Left renal cortex interstitium (tissue), 4 donors: ENCODE measurements at places on chromosomes 11 and 22. TPM values are rescaled to one million over a fixed set of nuclear protein-coding genes. Genes with fewer than 3 reads are reported as not detected.

GRCh38 chr11:66934950-66935779 is 23.0 kb downstream of the PC start:
- no peak for DNase-seq

GRCh38 chr11:110297076-110297725 is 787 bp upstream of the RDX start:
- DNase-seq = no peak

The UCP3 gene
- 1.7 TPM for polyA plus RNA-seq

GRCh38 chr11:101511065-101511464 is 72.7 kb downstream of the TRPC6 start:
- DNase-seq = no peak

DNA sequence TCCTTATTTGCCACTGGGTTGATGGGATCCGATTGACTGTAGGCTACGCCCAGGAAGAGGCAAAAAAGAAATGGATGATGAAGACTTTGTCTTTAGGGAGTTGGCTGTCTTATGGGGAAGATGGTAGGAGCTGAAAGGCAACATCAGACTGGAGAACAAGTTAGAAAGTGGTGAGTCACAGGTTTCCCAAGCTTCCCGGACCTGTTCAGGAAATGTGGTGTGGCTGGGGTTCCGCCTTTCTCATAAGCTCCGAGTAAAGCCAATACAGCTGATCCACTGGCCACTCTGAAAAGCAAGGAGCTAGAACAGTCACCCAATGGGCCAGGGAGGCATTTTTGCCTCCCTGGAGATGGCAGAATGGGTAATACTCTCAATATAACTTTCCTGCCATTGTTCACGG is 194.5 kb downstream of the SNX19 start:
- no peak for DNase-seq

The HORMAD2 gene
- polyA plus RNA-seq = 0.08 TPM

The C11orf42 gene
- polyA plus RNA-seq = 0.66 TPM

DNA sequence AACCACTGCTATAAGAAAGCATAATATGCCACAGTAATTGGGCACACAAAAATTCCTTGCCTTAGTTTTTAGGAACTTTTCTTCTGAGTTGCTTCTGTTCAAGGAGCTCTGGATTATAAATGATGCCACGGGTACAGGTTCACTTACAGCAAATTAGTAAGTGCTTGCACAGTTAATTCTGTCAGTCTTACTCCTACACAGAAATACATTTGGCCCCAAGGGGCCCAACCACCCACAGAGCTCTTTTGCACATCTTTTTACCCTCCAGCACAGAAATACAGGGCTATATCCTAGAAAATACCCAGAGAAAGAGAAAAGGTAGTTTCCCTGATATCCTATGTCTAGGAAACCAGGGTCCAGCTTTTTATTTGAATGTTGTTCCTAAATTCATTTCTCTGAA is 86.6 kb upstream of the CHRM4 start:
- DNase-seq = no peak

- DNase-seq = no peak
These were observed 1293.2 kb downstream of the BRD1 start for GRCh38 chr22:48534395-48534958.

DNA sequence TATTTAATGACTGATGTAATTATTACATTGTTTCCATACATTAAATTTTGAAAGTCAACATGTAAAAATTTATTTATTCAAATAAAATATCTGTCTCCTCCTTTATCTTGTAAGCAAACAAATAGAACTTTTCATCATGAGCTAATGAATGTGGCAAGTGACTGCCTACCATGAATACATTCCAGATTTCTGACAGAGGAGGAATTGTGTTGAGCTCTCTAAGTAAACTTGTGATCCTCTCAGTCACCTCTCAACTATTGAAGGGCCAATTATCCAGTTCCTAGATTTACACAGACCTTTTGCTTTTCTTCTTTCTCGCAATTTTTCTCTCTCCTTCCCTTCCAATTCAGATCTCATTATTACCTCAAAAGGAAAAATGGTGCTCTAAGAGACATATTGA is 21.5 kb downstream of the PRRG4 start:
- no peak for DNase-seq

The SHANK3 gene
- polyA plus RNA-seq = 26.9 TPM

- no peak for DNase-seq
These were observed 63.4 kb downstream of the FLI1 start for GRCh38 chr11:128757235-128757711.

DNA sequence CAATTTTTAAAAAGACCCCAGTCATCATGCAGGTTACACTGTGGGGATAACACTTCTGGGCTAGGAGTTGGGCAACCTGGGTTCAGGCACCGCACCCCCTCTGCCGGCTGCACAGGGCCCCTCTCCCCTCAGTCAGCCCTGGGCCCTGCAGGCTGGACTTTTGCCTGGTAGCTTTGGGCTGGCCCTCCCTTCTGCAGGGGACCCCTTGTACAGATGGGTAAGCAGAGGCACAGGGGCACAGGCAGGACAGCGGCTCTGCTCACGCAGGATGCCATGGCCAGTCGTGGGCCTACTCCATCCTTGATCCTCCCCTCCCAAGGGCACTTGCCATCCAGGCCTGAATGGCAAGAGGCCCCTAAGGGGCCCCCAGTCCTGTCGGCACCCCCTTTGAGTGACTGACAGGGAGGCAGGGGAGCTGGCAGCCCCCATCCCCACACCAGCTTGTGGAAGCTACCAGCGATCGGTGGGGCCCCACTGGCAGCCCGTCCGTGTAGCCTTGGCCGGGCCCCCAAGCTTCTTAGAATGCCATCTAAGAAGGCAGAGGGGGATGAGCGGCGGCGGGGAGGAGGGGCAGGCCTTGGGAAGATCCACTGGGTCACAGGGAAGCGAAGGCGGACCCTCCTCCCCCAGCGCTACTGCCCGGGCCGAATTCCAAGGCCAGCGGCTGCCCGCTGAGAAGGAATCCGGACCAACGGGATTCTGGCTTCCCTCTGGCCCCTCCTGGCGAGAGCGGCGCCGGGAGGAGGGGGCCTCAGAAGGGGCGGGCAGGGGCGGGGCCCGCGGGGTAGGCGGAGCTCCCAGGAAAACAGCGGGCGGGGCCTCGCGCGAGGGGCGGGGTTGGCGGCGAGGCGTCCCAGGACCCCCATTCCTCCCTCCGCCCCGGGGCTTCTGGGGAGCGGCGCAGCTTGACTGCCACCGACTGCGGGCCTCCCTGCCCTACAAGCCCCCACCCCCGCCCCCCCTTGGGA is 6.8 kb upstream of the CHKA start:
- DNase-seq = peak; percentile 59

- DNase-seq = no peak
These were observed 3.5 kb downstream of the PRAME start for GRCh38 chr22:22555596-22555995.

GRCh38 chr11:63870351-63871140 is 31.6 kb downstream of the MARK2 start:
- no peak for DNase-seq

GRCh38 chr11:80515097-80515496 is 1074.3 kb upstream of the TENM4 start:
- no peak for DNase-seq

- DNase-seq = no peak
These were observed 9.9 kb upstream of the SEC14L3 start for GRCh38 chr22:30481711-30482110.

DNA sequence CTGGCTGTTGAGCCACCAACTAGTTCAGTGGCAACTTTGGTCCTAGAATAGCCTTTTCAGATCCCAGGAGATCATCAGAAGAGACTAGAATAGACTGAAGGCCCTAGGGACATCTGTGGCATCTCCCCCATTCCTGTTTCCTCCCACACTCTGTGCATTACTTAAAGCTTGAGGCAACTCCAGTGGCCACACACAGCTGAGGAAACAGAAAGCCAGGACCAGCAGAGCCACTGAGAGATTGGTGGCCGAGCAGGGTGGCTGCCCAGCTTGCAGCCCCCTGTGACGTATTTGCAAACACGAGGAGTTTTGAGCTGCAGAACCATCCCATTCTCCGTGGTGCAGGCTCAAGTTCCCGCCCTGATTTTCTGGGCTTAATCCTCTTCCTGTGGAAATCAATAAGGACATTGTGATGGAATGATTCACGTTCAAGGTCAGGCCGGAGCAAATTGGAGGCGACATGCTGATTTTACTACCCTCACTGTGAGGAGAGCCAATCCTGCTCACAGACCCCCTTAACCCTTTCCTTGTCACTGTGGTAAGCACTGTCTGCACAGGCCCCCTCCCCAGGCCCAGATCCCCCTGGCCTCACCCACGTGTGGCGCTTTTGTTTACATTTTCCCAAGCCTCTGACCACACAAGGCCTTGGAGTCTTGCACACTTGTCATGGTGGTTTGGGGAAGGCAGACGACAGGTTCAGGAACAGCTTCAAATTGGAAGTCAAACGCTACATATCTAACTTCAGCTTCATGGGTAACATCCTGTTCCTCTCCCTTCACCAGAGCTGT is 69.1 kb upstream of the MYOD1 start:
- DNase-seq = no peak

The KCTD17 gene
- 29.2 TPM for polyA plus RNA-seq

- DNase-seq = no peak
These were observed 57.3 kb upstream of the SLN start for GRCh38 chr11:107769189-107769588.

- DNase-seq = no peak
These were observed 23.3 kb upstream of the TMPRSS5 start for GRCh38 chr11:113729456-113729855.

The NAALADL1 gene
- 10.8 TPM for polyA plus RNA-seq
